Effector memory CD4-positive, alpha-beta T cell (primary cell): ENCODE measurements at places on chromosomes 16 and 17.

GRCh38 chr16:17345043-17345442 lies 125.7 kb downstream of the XYLT1 start:
- DNase-seq: no peak

DNA sequence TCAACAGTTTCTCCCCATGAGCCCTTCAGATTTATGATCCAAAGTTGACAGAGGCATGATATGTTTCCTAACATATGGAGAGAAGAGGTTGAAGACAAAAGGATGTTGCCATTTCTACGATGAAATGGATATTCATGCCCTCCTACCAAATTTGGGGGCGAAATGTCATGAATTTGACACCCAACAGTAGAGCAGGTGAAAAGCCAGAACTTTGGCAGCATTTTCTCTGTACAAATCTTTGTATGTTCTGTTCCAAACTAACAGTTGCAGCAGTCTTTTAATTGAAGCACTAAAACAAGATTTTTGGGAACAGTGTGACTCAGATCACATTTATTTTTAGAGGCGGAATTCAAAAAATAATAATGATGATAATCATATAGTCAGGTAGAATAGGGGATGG lies 130.1 kb downstream of the TRIM37 start:
- DNase-seq: no peak

- DNase-seq: no peak
These were observed 26.7 kb upstream of the TOX3 start for GRCh38 chr16:52573365-52574299.

- no peak for DNase-seq
These were observed 2.0 kb downstream of the RARA start for GRCh38 chr17:40310882-40311391.

- no peak for DNase-seq
These were observed 14.7 kb upstream of the MEOX1 start for GRCh38 chr17:43676471-43676870.

DNA sequence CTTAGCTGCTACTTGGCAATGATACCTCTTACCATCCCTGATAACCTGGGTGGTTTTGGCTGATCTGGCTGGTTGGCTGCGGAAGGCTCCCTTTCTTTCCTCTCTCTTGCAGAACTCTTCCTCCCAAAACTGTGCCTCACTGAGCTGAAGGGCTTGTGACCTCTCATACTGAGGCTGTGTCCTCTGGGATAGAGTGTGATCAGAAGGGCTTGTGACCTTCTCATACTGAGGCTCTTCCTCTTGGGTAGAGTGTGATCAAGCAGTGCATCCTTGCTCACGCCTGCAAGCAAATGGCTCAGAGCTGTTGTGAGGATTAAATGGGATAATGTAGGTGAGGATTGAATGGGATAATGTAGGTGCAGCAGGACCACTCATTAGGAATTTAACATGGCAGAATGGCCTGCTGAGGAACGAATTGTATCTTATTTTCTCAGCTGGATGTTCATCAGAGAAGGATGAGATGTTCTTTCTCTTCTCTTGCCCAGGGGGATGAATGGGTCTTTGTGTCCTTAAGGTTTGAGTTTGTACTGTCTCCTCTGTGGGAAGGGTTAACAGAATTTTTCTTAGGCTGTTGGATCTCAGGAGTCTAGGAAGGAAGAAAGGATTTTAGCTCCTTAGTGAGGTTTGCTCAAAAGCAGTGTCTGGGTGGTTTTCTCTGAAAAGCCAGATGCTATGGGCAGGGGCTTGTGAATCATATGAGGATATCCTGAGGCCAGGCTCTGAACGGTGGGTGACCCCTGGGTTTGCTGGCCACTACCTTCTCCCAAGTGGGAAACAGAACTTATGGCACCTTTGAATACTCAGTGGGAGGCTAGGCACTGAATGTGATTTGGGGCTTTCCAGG lies 130.0 kb upstream of the HS3ST2 start:
- DNase-seq: no peak

GRCh38 chr16:75267631-75268264 lies 16.3 kb upstream of the BCAR1 start:
- no peak for DNase-seq

GRCh38 chr17:27494192-27495091 lies 38.2 kb downstream of the KSR1 start:
- DNase-seq: no peak
